ENCODE measurements at places on chromosomes 11 and 22.

DNA sequence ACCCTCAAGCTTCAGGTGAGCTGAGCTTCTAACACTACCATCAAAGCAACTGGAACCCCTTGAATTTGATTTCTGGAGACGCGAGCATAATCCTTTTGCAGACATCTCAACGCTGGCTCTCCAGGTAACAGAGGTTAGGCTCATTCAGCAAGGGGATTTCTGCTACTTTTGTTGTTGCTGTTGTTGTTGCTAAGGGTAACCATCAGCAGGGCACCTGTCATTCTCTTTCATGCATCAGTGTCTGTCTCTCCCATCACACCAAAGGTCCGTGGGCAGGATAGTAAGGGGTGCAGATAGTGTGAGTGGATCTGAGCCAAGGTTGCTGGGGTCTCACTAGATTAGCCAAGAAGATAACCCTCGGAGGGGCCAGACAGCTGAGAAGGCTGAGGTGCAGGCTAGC is 90.3 kb downstream of the TP53I11 start:
- DNase-seq = no peak

DNA sequence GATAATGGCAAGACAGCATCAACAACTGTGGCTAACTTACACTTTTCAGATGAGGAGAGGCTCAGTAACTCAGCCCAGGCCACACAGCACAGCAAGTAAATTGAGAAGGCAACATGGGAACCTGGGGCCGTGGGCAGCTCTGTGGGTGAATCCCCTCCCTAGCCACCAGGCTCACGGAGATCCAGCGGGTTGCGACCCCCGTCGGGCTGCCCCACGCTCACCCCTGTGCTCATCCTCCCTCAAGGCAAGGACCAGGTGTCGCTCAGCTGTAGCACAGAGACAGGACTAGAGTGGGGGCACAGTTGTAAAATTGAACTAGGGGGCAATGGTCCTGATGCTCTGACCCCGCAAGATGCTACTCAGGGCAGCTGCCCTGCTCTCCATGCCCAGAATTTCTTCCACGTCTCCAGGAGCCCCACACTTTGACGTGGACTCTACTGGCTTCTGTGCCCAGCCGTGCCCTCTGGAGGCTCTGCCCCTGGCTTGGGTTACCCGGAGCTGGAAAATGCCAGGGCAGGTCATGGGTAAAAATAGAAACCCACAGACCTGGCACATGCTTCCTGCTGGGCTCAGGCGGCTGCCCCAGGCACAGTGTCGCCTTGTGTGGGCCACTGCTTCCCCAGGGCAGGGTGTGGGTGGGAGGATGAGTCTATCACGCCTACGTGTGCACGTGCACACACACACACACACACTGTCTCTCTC is 9.0 kb downstream of the TUBA8 start:
- DNase-seq = no peak

DNA sequence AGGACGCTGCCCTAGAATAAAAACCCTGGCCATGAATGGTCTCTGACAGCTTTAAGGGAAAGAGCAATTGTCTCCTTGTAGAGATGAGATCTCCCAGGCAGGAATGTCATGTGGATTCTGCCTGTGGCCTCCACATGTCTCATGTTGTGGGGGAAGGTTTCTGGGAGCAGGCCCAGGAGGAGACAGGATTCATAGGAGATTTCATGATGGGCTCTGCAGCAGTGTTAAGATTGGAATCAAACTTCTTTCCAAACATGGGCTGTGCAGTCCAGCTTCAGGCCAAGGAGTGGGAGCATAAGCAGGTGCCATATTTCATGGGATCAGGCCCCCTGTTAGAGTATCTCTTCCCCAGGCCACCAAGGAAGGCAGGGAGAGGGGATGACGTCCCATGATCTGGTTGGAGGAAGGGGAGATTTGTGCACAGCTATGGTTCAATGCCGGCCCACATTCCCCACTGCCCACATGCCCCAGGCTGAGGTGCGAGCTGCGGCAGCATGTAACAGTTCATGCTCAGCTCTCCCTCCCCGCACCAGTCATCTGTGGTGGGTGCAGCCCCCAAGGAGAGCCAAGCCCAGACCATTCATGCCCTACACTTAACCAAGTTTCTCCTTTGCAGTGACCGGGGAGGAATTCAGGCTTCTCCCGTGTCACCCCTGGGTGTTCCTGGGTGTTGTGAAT is 42.5 kb downstream of the LMO1 start:
- DNase-seq = no peak

DNA sequence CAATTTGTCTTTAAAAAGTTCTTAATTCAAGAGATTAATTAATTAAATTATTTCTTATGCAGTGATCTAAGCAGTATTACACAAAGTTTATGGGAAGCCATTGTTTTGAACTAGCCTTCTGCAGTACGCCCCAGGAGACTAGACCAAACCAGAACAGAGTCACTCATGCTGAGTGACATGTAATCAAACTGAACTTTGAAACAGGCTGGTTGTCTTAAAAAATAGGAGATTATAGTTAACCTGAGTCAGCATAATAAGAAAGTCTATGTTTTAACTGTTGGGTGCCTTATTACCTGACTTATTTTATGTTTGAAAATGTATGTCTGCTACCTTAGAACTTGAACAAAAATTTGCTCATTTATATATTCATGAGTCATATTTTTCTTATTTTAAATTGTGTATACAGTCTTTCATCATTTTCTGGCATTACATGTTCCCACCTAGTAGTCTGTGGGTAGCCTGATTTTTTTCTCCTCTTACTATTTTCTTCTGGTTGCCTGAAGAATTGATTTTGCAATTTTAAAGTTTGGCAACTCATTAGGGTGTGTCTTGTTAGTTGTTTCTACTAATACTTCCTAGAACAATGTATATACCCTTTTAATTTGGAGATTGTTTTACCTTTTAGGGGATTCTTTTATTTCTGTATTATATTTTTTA is 161.4 kb downstream of the AASDHPPT start:
- no peak for DNase-seq

DNA sequence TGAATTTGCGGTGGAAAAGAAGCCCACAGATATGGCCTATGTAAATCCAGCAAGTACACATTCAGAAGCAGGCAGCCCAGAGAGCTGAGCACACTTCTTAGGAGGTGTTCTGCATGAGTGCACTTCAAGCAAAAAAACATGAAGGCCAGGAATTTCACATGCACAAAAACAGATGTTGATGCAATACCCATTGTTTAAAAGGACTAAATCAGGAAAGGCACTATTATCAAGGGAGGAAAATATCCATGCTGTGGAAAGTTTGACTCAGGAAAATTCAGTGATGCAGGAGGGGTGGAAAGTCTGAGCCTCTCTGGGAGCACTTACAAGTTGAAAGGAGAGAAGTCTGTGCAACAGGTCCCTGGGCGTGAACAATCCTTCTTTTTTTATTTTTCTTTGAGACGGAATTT is 15.8 kb upstream of the CARS1 start:
- DNase-seq = no peak

- DNase-seq = no peak
Observed at GRCh38 chr11:23429569-23429968, 569.3 kb upstream of the CCDC179 start.

- DNase-seq = peak; percentile 63
Observed at GRCh38 chr11:10302744-10303557, 1.9 kb upstream of the ADM start.

GRCh38 chr11:100072131-100072530 is 615.0 kb upstream of the ARHGAP42 start:
- DNase-seq = no peak

- DNase-seq = no peak
Observed at GRCh38 chr22:29320546-29320945, 5.0 kb upstream of the RASL10A start.

DNA sequence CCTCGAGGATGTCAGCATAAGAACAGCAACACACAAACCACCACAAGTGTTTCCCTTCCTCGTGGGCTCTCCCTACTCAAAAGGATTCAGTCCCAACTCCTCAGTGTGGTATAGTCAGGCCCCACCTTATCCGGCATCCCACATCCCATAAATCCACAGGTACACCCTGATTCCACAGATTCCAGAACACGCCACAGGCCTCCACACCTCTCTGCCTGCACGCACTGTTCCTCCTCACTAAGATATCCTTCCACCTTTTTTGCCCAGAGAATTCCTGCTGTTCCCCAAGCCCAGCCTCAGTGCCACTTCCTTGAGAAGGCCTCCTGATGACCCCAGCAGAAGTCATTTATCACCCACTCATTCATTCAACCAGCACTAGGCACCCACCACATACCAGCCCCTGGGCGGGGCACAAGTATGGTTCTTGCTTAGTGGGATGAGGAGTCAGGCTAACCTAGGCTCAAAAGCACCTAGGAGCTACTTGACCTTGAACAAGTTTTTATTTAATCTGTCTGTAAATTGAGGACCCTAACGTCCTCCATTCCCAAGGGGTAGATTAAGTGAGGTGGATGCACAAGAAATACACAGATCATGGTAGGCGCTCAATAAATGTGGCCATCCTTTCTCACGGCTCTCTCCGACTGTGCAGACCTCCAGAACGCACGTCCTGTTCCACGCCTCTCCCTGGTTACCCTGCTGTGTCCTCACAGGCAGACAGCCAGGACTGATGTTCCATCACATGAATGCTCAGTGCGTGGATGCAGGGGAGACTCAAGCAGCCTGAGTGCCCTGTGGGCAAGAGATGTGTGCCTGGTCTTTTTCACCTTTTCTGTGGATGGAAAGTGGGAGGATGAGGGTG is 2.1 kb upstream of the KCNJ4 start:
- no peak for DNase-seq

- no peak for DNase-seq
Observed at GRCh38 chr22:46007003-46007847, 30.3 kb upstream of the WNT7B start.

GRCh38 chr11:12182302-12182675 is 71.9 kb downstream of the MICAL2 start:
- no peak for DNase-seq

DNA sequence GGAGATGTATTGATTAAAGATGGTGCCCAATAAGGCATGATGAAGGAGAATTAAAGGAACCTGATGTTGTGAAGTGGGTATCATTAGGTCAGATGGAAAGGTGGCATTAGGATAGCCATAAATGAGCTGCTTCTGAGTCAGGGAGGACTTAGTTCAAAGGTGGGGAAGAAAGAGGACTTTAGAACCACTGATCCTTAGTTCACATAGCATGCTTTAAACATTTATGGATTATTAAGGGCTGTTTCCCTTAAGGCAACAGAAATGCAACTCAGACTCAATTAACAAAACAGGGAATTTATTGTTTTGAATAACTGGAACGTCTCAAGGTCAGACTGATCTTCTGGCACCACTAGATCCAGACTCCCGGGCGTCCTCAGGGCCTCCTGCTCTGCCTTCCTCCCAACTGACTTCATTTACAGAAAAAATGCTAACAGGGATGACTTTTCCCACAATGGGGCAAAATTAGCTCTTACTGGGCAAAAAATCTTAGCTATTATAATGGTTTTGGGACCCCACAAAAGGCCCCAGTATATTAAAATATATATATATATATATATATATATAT is 1526.0 kb downstream of the TBC1D22A start:
- DNase-seq = no peak

DNA sequence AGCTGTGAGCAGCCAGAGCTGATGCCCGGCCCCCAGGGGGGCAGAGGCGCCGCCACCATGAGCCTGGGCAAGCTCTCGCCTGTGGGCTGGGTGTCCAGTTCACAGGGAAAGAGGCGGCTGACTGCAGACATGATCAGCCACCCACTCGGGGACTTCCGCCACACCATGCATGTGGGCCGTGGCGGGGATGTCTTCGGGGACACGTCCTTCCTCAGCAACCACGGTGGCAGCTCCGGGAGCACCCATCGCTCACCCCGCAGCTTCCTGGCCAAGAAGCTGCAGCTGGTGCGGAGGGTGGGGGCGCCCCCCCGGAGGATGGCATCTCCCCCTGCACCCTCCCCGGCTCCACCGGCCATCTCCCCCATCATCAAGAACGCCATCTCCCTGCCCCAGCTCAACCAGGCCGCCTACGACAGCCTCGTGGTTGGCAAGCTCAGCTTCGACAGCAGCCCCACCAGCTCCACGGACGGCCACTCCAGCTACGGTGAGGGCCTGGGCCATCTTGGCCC is 6.1 kb downstream of the CDC42EP1 start:
- peak; percentile 39 for DNase-seq

DNA sequence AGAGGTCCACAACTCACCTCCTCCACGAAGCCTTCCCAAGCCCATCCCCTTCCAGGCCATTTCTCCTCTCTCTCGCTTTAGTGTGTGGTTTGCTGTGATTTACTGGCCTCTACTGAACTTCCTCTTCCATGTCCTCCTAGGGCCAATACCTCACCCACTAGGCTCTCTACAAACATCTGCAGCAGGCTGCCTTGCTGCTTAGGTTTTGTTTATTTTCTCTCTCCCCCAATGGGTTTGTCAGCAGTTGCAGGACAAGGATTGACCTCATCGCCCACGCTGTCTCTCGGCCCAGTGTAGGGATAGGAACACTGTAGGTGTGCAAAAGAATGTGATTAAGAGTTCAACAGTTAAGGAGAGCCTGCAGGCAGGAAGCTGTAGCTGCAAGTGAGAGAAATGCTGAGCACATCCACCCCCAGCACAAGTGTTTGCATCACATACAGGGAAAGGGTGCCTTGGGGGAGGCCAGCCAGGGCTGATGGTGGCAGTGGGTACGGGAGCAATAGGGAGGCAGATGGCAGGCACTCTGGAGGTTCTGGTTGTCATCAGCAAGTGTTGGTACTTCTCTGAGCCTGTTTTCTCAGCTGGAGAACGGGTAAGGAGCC is 1.4 kb downstream of the PC start:
- DNase-seq = no peak

DNA sequence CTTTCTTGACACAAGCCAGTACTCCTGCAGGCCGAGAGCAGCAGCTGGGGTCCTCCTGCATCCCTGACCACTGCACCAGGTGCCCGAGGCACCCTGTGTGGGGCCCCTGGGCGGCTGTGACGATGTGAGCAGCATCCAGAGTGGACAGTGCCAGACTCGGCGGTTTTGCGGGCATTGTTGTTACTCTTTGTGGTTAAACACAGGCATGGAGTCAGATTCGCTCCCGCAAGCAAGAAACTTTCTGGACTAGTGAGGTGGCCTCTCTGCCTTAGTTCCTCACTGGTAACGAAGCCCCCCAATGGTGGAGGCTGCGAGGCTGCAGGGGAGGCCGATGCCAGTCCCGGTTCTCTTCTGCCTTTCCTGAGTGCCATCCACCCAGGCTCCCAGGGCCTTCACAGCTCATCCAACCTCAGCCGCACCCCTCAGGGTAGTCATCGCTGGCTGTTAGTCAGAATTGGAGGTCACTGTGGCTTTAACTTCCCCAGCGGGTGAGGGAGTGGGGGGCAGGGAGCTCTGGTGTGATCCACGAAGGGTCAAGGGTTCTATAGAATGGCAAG is 3.7 kb upstream of the CLDN5 start:
- DNase-seq = no peak

DNA sequence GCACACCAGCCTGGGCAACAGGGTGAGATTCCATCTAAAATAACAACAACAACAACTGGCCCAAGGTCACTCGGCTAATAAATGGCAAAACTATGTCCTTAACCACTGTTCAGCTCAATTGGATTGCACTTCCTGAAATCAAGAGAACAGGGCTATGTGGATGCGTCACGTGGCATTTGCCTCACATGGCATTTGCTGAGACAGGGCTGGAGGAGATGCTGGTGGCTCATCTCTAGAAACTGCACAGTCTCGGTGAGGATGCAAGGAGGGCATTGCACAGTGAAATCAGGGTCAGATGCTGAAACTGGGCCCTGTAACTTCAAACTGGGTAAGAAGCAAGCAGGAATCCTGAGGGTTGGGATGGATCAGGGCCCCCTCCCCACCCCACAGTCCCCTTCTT is 171.9 kb downstream of the BUD13 start:
- no peak for DNase-seq

Data from CD8-positive, alpha-beta T cell (primary cell).